Activated naive CD4-positive, alpha-beta T cell treated with Interleukin-2 at 50 U/mL for 16 hours (primary cell): ENCODE measurements at places on chromosomes 12 and 14.

- DNase-seq = no peak
Measured at GRCh38 chr12:123021688-123022604, 41.5 kb downstream of the ARL6IP4 start.

GRCh38 chr14:66624336-66624937, 116.5 kb downstream of the GPHN start:
- peak; percentile 40 for DNase-seq

DNA sequence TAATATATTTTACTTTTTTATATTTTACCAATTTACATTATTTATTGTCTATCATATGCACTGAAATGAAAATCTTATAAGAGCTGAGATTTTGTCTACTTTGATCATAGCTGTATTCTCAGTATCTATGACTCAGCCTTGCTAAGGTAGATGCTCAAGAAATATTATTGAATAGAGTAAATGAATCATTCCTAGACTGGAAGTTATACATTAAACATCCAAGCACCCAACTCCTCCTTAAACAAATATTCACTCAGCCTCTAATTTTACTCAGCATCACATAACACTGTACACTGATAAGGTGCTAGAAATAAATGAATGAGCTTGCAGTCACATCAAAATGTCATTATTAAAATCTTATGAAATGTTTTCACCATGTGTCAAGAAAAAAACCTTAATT, 1424.9 kb downstream of the LRFN5 start:
- no peak for DNase-seq

DNA sequence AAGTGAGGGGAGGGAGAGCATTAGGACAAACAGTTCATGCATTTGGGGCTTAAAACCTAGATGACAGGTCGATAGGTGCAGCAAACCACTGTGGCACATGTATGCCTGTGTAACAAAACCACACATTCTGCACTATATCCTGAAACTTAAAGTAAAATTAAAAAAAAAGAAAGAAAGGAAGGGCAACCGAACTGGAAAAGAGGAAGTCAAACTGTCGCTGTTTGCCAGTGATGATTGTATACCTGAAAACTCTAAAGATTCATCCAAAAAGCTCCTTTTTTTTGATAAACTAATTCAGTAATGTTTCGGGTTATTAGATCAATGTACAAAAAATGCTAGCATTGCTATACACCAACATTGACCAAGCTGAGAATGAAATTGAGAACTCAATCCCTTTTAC, 259.0 kb upstream of the ALG10 start:
- no peak for DNase-seq

GRCh38 chr12:119412811-119413794, 78.6 kb downstream of the CCDC60 start:
- DNase-seq = peak; percentile 13

DNA sequence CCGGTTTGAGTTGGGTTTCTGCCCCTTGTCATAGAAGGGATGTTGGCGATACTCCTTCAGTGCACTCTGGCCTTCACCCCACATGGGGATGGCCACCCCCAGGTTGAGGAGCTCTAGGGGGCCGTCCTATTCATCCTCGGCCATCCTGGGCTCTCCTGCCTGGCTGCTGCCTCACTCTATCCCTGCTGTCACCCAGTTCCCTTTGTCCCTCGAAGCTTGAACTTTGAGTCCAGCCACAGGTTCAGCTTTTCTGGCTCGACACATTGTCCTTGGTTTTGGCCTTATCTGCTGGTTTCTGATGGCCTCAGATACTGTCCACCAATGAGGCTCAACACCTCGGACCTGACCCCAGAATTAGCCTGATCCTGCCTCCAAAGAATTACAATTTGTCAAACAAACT, 58.6 kb downstream of the C14orf132 start:
- DNase-seq = no peak

GRCh38 chr12:111024205-111024801, 103.9 kb upstream of the MYL2 start:
- DNase-seq = peak; percentile 31

GRCh38 chr12:5268424-5269210, 163.3 kb upstream of the NTF3 start:
- DNase-seq = no peak

GRCh38 chr14:105096206-105096875, 31.1 kb upstream of the GPR132 start:
- DNase-seq = no peak

GRCh38 chr14:77882098-77882497, 82.2 kb downstream of the ADCK1 start:
- no peak for DNase-seq

DNA sequence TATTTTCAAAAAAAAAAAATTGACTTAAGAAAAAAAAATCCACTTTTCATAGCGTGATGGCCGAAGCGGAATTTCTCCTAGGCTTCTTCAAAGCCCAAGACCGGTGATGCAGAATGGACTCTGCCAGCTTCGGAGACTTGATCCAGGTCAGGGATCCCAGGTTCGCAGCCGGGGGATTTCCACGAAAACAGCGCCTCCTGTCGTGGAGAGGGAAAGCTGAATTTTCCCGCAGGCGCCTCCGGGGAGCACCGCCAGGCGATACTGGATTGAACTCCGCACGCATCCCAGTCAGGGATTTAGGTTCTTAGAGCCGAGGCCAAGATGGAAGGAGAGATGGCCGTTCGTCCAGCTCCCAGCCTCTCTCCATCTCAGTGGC, 2.1 kb downstream of the TTC6 start:
- DNase-seq = no peak

DNA sequence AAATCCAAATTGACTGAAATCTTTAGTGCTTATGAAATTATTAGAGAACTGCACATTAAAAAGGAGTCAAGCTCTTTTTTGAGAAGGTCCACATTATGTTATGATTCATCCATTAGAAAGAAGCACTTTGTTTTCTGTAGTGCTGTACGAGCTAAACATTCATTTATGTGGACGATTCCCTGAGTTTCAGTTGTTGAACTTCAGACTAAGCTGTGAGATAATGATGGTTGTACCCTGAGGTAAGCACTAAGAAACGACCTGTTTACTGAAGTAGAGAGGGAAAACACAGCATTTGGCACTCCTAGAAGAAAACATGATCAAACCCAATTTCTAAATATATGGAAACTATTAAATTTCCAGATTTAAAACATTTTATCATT, 67.3 kb upstream of the ATP2B1 start:
- DNase-seq = no peak

- no peak for DNase-seq
Measured at GRCh38 chr12:30840715-30841114, 85.8 kb upstream of the TSPAN11 start.

DNA sequence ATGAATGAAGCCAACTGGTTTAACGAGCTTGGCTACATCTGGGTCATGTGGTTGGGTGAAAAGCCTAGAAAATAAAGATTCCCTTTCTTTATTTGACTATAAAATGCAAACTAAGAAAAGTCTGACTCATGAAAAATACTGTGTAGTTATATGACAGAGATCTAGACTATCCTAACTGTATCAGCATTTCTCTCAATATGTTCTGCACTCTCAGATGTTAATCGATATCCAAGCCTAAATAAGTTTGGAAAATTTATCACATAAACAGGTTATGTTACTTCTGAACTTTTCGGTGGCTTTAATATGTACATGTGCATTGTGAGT, 133.1 kb downstream of the DAAM1 start:
- DNase-seq = no peak

- no peak for DNase-seq
Measured at GRCh38 chr12:109814600-109815150, 18.5 kb downstream of the TRPV4 start.

DNA sequence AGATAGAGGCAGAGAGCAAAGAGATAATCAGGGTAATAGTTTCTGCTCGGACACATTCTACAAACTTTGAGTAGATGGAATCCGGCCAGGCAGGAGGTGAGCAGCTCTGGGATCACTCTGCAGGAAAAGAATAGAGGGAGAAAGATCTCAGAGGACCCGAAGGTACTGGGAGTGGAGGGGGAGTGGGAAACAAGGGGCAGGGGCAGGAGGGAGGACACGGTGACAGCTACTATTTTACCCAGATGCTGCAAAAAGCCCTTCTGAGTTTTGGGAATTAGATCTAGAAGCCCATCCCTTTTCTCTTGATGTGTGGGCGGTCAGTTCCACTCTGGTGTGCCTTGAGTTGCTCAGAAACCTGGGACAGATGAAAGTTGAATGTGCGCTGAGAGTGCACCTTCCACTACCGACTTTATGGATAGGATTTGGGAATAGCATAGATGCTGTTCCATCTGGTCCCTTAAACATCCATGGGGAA, 556 bp downstream of the GPRC5A start:
- no peak for DNase-seq

GRCh38 chr12:79422060-79422812, 268.5 kb downstream of the PAWR start:
- DNase-seq = no peak

- no peak for DNase-seq
Measured at GRCh38 chr14:94936901-94937685, 167.2 kb upstream of the GSC start.

- DNase-seq = no peak
Measured at GRCh38 chr12:98780261-98780660, 135.2 kb downstream of the APAF1 start.

GRCh38 chr14:61953602-61954001, 191.4 kb downstream of the SNAPC1 start:
- DNase-seq = no peak

DNA sequence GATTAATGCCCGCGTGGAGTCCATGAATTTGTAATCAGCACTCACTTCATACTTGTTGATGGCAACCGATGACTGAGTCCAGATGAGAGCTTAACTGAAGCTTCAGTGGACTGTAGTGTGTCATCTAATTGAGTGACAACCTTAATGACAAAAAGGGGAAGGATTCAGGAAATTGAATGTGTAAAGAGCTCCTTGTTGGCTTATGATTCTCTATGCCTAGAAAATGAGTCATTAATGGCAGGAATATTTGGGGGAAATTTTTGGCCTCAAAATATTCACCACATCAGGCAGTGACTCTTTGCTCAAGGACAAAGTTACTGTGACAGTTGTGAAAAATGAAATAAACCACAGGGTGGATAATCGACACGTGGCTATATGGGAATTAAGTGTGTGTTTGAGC, 55.3 kb upstream of the STON2 start:
- no peak for DNase-seq

DNA sequence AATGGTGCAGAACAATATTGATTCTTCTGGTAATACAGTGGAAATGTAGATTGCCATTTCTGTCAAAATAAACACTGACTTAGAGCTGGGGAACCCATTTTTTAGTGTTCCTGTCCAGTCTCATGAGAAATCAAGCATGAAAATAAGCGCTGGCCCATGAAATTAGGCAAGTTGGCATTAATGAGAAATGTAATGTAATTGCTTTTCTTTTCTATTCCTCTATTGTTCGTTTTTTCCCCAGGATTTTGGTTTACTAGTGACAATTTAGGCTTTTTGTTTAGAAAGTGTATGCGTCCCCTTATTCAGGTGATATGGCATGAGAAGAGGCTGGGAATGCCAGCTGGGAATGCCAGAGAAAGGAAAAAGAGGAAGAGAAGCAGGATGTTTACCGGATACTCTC, 64.4 kb upstream of the KICS2 start:
- no peak for DNase-seq

GRCh38 chr14:99166506-99166905, 105.5 kb downstream of the BCL11B start:
- no peak for DNase-seq

GRCh38 chr12:38638401-38638800, 267.0 kb downstream of the CPNE8 start:
- DNase-seq = no peak

DNA sequence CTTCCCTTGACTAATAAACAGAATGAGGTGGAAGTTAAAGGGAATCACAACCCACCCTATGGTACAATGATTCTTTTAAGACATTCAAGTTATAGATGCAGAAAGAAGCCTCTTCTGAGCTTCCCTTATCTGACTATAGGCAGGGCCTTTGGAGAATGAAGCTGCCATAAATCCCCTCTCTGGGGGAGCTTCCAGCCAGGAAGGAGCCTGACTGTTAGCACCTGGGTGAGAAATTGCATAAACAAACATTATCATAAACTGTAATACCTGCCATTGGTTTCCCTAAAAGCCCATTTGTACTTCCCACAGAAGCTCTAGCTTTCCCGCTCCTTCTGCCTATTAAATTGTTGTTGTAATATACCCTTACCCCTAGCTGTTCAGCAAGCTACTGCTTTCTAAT, 81.3 kb upstream of the RESF1 start:
- no peak for DNase-seq

DNA sequence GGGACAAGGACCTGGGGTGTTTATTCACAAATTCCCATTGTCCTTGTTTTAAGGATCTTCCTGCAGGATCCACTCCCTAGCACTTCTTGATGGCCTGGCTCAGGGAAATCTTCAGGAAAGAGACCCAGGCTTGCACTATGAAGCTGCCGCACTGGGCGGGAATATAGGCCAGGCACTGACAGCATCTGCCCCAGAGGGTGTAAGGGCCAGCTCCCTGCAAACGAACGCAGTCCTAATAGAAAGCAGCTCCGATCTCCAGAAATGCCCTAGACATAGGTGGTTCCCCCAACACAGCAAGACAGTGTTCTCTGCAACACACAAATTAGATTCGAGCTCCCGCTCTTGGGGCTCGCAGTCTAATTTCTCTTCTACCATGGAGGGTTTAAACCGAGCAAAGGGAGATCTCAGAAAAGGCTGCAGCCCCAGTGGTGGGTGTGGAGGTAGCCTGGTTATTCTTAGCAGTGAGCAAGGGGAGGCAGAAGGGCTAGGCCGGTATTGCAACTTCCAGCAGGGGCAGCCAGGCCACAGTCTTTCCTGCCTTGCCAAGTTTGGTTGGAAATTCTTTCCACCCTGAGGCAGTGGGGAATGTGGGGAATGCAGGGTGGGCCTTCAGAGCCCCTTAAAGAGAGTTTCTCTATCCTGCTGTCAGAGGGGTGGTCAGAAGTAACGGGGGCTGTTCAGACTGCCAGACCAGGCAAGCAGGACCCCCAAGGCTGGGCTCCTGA, 16.1 kb upstream of the WSCD2 start:
- DNase-seq = no peak

DNA sequence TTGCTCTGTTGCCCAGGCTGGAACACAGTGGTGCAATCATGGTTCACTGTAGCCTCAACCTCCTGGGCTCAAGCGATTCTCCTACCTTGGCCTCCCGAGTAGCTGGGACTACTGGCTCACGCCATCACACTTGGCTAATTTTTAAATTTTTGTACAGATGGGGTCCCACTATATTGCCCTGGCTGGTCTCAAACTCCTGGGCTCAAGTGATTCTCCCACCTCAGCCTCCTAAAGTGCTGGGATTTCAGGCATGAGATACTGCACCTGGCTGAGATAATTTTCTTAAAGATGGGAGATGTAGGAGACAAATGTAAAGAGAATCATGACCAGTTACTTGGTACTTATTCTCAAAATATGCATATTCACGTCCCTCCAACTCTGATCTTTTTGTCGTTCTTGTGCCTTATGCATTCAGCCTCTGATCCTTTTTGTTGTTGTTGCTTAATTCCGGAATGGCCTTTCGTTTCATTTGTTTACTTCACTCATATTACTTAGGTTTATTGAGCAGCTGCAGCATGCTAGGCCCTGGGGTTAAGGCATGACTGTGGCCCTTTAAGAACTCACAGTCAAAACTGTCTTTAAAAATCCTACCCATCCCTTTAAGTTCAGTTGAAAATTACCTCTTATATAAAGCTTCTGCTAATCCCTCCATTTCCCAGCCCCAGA, 8.9 kb downstream of the RBMS2 start:
- DNase-seq = no peak

- no peak for DNase-seq
Measured at GRCh38 chr12:50117057-50117622, 5.1 kb downstream of the COX14 start.

- peak; percentile 59 for DNase-seq
Measured at GRCh38 chr14:55580470-55581341, 699 bp downstream of the KTN1 start.
